M059J (cell line): ENCODE measurements at places on chromosomes 2 and 18. TPM values are rescaled to one million over a fixed set of nuclear protein-coding genes. Genes with fewer than 3 reads are reported as not detected.

The FAM110C gene
- total RNA-seq, result 0.15 TPM in 1 of 2 replicates, not detected in the other

DNA sequence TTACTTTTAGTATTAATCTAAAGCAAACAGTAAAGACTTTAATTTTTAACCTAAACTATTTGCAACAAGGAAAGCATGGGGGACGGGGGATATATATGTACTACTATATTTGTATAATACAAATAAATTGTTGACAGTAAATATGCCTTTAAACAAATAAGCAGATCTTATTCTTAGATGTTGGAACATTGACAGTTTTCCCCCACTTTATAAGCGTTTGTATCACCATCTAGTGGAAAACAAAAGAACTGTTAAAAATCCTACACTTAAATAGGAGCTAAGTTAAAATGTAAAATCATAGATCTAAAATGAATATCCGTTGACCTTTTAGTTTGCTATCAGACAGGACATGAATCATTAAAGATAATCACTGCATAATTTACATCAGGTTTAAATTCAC is 50.0 kb downstream of the RBBP8 start:
- DNase-seq, result peak; percentile 53

GRCh38 chr2:25380023-25380422 is 38.3 kb upstream of the DNMT3A start:
- DNase-seq, result no peak

DNA sequence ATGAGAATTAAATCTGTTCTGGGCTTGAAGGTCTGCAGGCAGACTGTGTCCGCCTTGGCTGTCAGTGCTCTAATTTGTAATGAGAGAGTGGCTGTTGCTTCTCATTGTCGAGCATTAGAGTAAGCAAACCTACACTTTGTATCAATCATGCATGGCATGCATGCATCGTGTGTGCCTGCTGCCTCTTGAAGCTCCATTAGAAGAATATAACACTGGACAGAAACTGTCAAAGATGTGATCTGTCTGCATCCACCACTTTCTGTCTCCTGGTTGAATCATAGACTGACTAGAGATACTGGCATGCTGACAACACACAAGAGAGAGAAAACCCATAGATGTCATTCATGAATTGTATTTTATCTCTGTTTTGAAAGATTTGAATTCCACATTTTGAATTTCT is 275.0 kb upstream of the NXPH2 start:
- no peak for DNase-seq

GRCh38 chr2:211766689-211767088 is 771.9 kb downstream of the ERBB4 start:
- no peak for DNase-seq
